Stimulated activated CD8-positive, alpha-beta memory T cell treated with anti-CD3 and anti-CD28 coated beads, Interleukin-4, amount 100 ng/mL, for 48 hours (primary cell): ENCODE measurements at places on chromosomes 7 and 10.

DNA sequence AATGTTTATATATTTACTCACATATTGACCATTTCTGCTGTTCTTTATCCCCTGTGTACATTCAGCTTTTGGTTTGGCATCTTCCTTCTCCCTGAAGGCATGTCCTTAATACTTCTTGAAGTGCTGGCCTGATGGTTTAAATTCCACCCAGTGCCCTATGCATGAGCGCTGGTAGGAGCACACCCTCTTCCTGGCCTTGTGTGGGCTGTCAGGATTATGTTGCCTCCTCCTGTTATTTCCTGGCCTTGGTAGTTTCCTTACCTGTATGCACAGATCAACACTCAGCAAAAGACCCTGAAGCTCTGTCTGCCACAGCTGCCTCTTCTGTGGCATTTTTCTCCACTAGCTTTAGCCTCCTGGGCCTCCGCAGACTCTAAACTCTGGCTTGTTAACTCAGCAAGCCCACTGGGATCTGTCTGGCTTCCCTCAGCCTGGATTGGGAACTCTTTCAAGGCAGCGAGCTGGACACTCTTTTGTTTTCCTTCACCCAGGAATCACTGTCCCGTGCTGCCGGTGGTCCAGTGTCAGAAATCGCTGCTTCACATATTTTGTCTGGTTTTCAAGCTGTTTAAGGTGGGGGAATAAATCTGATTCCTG lies 595.2 kb downstream of the SDK1 start:
- DNase-seq: no peak

DNA sequence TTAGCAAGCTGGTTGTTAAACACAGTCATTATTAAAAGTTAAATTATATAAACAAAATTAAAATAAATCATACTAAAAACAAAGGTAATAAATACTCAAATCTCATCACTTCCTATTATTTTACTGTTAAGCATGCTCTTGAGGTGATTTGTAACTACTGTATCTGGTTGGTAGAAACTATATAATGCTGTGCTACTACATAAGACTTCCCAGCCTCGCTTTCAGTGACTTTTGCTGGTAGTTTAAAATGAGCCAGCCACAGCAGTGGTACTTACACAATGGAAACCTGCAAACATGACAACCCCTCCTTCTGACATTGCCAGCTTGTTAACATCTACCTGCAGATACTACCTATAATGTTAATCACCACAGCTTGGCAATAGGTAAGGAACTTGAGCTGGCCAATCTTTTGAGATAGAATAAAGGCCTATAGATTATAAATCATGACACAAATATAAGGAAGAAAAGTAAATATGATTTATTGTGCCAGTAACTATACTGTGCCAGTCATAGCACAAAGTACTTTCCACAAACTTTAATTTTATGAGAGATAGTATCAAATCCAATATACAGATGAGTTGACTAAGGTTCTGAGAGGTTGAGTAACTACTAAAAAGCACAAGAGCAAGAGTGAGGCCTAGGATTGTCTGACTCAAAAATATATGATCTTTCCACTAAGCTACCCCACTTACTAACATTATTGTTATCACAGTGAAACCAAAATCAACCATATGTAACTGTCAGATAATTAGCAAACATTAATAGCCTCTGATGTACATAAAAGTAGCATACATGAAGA lies 181.1 kb upstream of the ASAH2 start:
- DNase-seq: no peak

- no peak for DNase-seq
Measured at GRCh38 chr10:28595613-28596012, 62.7 kb downstream of the WAC start.

GRCh38 chr10:132510174-132510611 lies 27.4 kb upstream of the INPP5A start:
- DNase-seq: no peak

- no peak for DNase-seq
Measured at GRCh38 chr7:125504848-125505247, 575.2 kb upstream of the POT1 start.

- DNase-seq: no peak
Measured at GRCh38 chr10:97135464-97135863, 50.3 kb downstream of the SLIT1 start.
